ENCODE measurements at places on chromosomes 5 and 9.

- DNase-seq = peak; percentile 65
These were observed 11.1 kb upstream of the CDC42SE2 start for GRCh38 chr5:131252824-131253171.

DNA sequence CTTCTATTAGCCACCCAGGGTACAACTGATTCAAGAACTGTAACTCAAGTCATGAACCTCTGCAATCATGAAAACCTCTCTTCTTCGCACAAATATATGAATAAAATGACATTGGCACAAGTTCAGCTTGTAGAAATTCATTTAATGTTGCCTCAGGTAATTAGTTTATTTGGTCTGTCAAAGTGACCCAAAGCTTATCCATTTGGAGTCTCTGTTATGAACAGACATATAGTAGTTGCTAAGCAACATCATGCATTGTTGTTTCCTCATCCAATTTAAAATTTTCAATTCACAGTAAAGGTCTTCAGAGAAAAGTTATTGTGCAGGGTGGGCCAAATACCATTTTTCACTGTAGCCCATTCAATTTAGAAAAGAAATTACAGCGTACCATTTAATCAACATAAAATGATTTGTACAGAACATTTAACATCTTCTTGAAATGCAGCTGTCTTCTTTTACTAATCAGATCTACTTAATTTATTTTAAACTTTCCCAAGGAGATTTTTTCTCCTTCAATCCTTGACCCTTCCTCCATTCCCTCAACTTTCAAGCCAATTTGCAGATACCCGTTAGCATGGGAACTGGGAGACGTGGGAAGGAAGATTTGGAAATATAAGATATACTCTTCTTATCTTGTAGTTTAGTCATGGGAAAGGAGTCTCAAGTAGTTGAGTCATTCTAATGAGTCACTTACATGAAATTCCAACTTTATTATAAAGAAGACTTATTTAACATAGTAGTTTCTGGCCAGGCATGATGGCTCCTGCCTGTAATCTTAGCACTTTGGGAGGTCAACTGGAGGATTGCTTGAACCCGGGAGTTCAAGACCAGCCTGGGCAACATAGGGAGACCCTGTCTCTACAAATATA is 231.3 kb downstream of the ATPSCKMT start:
- no peak for DNase-seq

DNA sequence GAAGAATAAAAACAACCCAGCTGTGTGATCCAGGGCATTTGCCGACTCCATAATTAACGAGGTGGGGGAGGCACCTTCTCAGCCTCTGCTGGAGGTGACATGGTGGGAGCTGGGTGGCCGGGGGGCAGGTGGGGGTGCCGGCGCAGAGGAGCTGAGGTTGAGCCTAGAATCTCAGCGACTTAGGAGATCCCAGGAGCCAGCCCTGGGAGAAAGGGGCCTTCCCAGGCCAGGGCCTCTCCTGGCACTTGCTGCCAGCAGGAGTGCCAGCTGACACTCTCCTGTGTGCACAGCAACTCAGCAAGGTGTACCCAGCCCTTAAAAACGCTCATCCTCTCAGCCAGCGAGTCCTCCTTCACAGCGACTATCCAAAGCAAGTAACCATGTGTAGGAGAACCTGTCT is 62.8 kb upstream of the FCN1 start:
- DNase-seq = no peak

GRCh38 chr9:136944212-136944518 is 373 bp downstream of the FBXW5 start:
- DNase-seq = no peak

DNA sequence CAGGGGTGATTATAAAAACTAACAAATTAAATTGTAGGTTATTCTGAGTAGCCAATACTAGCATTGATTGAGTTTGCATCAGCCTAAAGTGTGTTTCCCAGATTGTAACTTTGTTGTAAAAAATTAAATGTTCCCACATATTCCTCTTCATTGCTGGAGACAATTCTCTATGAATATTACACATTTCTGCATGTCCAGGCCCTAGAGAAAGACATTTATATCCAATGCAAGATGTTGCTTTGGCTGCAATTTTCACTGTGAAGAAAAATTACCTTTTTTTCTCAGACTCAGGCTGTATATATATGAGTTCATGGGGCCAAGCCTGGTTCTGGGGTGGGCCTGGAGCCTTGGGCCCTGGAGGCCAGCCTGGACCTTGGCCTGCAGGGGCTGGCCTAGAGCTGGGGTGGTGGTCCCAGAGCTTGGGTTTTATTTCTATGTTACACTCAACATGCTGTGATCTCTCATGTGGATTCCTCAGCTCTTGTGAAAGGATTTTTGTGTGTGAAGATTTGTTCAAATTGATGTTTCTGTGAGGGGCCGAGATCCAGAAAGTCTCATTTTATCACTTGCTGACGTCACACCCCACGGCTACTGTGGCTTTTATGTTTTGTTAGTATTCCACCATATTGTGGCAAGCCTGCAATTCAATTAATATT is 232.5 kb downstream of the SPATA31A1 start:
- DNase-seq = peak; percentile 50

- DNase-seq = no peak
These were observed 336.9 kb upstream of the DMAC1 start for GRCh38 chr9:8136477-8136876.

DNA sequence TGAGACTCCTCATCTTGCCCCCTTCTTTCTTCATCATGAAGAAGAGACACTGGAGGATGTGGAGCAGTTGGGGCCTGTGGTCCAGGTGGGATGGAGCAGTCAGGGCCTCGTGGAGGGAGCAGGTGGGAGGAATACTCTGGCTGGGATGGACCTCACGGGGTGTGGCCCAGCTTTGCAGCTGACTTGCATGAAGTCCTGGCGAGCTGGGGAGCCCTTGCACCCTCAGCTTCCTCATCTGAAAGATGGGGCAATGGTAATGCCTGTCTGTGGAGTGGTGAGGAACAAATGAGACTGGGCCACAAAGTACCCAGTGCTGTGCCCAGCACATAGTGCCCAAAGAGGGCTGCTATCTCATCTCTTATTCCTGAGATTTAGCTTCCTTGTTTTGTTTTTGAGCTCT is 91.5 kb downstream of the DAB2IP start:
- DNase-seq = no peak

DNA sequence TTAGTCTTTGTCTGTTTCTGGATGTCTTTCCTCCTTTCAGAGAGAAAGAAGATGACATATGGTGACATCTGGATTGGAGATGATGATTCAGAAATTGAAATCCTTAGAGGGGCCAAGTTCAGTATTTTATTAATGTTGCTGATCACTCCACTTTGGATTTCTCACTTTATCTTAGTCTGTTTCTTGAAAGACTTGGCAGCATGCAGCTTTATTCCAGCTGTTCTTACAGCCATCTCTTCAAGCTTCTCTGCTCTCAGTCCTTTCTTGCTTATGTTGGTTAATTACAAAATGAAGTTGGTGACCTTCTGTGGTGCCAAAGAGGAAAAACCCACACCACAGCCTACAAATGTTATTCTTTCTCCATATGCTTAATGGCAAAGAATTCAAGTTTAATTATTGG is 62.1 kb downstream of the SNCAIP start:
- DNase-seq = no peak

GRCh38 chr5:45694255-45694814 is 1.8 kb downstream of the HCN1 start:
- no peak for DNase-seq

DNA sequence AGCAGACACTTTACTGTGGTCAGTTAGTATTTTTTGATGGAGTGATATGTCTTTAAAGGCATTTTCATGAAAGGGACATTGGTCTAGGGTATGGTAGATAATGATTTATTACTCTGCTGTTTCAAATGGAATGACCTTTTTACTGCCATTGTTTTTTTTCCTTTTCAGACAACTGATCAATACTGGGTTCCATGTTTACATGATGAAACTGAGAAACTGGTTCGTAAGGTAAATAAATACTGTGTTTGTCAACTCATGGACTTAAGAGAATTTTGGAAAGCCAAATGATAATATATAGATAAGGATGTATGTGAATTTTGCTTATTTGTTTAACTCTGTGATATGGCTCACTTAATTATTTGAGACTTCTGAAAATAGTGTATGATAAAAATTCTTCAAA is 35.5 kb downstream of the VPS13A start:
- no peak for DNase-seq

DNA sequence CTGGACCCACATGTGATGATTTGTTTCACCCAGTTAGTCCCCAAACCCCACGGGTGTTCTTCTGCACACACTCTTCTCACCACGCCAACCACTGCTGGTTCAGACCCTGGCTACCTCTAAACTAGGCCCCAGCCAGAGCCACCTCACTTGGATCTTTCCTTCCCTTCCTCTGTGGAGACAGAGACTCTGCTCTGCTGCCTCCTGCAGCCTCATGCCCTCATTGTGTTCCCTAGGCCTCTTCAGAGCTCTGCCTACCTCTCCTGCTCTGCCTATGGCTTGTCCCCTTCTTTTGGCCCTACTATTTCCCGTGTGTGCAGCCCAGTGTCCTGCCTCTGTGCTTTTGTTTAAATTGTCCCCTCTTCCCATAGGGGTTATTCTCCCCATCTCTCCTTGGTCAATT is 79.7 kb downstream of the ARHGAP26 start:
- DNase-seq = no peak

Measured in right cardiac atrium (tissue), 5 donors.